ENCODE measurements at places on chromosomes 1 and 21.

DNA sequence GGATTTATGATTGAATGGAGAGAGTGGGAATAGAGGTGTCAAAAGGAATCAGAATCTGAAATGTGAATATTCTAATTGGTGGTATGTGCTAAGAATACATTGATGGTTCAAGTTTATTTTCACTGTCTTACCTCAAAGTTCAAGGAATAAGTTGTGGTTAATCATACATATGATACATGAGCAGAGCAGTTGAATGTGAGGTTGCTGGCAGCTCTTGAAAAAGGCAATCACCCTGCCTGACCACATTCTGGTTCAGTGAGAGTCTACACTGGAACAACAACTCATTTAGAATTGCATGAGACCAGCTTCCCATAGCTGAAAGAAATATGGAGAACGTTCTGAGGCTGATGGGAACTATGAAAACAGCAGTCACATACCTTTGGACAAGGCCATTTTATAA, 68.3 kb upstream of the ARHGAP29 start:
- DNase-seq = no peak

DNA sequence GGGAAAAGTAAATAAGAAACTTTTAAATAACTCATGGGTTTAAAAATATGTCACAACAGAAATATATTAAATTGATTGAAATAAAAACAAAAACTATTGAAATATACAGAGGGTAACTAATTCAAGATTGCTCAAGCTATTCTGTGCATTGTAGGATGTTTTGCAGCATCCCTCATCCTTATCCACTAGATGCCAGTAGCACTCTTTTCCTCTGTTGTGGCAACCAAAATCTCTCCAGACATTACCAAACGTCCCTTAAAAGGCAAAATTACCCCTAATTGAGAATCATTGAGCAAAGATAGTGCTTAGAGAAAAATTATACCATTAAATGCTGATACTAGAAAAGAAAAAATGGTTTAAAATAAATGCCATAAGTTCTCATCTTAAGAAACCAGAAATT, 682.6 kb downstream of the RWDD3 start:
- DNase-seq = peak; percentile 16

- no peak for DNase-seq
Observed at GRCh38 chr1:198809247-198809646, 170.4 kb downstream of the PTPRC start.

- DNase-seq = peak; percentile 98
Observed at GRCh38 chr1:39178541-39179431, 25.7 kb upstream of the MACF1 start.

- DNase-seq = no peak
Observed at GRCh38 chr1:224617410-224618355, 1.6 kb downstream of the CNIH3 start.

- DNase-seq = no peak
Observed at GRCh38 chr1:218383051-218383450, 37.9 kb downstream of the TGFB2 start.

DNA sequence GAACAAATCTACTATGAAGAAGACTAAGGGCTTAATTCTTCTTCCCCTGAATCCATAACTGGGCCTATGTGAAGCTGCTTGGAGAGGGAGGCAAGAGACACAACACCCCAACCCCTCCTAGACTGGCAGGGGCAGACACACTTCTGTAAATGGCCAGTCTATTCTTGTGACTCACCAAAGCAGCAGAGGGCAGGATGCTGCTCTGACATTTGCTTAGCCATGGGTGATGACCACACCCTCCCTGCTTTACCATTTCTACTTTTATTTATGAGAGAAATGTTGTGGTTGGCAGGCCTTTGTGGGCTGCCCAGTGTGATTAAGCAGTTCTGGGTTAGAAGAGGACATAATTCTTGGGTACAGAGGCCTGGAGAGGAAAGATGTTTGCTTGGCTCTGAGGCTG, 189.8 kb upstream of the DPYD start:
- no peak for DNase-seq

DNA sequence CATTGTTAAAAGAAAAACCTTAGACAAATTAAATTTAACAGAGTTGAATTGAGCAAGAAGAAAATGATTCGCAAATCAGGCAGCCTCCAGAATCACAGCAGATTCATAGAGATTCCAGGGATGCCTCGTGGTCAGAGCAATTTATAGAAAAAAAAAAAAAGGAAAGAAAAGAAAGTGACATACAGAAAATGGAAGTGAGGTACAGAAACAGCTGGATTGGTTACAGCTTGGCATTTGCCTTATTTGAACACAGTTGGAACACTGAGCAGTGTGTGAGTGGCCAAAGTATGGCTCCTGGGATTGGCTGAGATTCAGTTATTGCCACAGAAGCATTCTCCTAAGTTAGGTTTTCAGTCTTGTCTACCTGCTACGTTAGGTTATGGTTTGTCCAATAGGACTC, 9.1 kb upstream of the C21orf91 start:
- peak; percentile 40 for DNase-seq

DNA sequence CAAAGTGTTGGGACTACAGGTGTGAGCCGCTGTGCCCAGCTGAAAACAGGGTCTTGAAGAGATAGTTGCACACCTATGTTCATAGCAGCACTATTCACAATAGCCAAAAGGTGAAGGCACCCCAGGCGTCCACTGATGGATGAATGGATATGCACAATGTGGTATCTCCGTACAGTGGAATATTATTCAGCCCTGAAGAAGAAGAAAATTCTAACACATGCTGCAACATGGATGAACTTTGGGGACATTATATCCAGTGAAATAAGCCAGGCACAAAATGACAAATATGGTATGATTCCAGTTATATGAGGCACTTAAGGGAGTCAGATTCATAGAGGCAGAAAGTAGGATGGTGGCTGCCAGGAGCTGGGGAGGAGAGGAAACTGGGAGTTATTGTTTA, 137.6 kb upstream of the WNT4 start:
- no peak for DNase-seq

GRCh38 chr1:43932786-43933385, 715 bp upstream of the ARTN start:
- DNase-seq = peak; percentile 19

- DNase-seq = no peak
Observed at GRCh38 chr1:232101231-232101630, 474.6 kb downstream of the DISC1 start.

DNA sequence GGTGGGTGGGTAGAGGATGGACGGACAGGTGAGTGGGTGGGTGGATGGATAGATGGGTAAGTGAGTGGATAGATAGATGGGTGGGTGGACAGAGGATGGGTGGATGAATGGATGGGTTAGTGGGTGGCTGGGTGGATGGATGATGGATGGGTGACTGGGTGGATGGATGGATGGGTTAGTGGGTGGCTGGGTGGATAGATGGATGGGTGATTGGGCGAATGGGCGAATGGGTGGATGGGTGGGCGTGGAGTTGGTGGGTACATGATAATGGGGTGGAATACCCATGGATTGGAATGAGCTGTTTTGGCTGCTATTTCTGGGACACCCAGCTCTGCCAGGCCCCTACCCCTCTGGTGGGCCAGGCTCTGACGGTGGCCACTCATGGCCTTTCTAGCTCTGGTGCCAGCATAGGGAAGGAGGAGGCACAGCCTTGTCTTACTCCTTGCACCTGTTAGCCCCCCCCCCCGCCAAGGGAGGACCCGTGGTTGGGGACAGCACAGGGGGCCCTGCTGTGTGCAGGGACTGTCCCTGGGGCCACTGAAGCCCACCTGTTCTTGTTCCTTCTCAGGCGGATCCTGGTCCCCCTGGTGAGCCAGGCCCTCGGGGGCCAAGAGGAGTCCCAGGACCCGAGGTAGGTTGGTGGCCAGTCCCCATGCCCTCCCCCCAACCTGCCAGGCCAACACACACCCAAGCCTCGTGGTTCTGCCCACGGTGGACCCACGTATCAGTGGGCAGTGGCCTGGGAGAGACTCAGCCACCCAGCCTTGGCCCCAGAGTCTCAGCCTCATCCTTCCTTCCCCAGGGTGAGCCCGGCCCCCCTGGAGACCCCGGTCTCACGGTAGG, 26.4 kb downstream of the COL6A2 start:
- no peak for DNase-seq

DNA sequence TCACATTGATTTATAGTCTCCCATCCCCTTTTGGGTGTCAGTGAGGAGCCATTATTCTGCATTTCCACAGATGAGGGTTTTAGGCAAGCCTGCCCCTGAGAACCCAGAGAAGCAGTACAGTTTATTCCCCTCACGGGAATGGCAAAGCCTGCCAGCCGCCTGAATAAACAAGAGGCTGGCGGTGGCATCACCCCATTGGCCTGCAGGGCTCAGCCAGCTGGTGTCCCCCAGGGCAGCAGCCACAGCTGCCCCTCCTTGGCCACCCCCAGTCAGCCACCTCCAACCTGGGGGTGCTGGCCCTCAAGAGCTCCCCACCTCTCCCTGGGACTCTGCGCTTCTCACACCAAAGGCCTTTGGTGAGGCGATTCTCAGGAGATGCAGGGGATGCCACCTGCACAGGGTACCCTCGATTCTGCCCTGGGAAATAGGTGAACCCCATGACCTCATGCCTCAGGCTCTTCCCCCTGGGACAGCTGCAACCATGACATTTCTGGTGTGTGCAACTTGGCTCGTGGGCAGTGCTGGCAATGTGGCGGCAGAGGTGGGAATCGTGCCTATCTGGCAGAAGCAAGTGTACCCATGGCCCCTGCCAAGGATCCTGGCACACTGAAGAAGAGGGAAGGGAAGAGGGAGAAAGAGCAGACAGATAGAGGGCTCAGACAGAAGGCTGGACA, 14.0 kb downstream of the OLFML2B start:
- no peak for DNase-seq

DNA sequence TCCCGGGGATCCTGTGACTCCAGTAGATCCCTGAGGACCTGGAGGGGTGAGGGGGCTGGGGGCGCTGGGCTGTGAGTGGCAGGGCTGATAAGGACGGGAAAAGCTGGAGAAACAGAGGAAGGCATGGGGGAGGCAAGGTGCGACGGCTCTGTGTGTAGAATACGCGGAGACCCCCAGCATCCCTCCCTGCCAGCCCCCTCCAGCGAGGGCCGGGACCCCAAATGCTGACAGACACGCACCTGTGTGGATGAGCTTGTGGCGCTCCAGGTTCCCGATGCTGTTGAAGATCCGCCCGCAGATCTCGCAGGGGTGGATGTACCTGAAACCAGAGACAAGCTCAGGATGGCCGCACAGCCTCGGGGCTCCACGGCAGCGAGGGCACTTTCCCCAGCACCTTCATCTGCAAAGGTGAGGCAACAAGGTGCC, 53.0 kb upstream of the RIPK4 start:
- no peak for DNase-seq

DNA sequence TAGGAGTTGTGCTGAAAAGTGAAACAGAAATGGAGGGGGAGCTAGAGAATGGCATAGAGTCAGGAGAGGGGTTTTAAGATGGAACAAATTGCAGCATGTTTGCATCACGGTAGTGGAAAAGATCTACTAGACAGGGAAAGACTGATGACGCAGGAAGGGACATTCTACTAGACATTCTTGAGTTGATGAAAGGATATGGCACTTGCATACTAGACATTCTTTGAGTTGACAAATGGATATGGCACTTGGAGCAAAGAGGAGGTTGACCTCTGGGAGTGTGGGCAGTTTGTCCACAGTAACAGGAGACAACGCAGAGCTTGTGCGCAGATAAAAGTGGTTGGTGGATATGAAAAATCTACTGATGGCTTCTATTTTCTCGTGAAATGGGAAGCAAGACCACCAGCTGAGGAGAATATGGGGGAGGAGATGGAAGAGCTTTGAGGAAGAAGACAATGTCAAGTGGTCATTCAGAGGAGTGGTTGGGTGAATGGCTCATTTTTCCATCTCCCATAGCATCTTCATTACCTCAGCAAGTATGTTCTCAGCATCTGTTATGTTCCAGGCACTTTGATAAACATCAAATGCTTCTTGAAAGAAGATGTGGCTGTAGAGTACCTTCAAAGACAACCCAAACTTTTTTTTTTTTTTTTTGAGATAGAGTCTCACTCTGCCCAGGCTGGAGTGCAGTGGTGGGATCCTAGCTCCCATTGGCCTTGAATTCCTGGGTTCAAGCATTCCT, 2.4 kb upstream of the CTPS1 start:
- no peak for DNase-seq

DNA sequence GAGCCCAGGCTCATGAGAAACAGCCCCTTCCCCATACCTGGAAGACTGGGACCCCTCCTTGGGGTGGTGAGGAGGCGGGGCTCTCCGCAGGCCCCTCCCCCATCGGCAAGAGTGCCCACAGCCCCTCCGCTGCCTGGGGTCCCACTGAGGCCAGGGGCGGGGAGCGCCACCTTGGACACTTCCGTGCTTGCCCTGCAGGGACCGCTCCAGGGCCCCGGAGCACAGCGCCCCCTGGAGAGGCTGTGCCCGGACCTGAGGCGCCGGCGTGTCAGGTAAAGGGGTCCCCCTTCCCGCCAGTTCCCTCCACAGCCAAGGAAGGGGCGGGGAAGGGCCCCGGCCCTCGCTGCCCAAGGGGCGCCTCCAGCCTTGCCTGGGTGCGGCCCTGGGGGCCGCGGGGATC, 21.5 kb downstream of the INAVA start:
- DNase-seq = no peak

GRCh38 chr1:88060750-88061491, 623.2 kb upstream of the PKN2 start:
- no peak for DNase-seq

DNA sequence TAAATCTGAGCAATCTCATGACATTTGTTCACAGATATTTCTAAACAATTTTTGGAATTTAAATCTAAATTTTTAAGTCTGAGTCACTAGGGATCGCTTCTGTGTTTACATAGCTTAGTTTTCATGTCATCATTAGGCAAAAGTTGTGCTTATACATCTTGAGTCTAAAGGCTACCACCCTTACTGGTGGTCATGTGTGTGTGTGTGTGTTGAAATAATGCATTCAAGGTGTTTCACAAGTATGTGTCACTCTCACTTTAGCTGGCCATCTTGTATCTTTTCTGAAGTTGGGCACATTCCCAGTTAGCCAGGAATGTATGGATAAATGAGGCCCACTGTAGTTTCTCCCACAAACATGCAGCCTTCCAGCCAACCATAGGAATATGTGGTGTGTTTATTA, 1162.5 kb upstream of the PRMT6 start:
- DNase-seq = no peak

GRCh38 chr1:42158189-42158588, 5.0 kb downstream of the GUCA2B start:
- no peak for DNase-seq

DNA sequence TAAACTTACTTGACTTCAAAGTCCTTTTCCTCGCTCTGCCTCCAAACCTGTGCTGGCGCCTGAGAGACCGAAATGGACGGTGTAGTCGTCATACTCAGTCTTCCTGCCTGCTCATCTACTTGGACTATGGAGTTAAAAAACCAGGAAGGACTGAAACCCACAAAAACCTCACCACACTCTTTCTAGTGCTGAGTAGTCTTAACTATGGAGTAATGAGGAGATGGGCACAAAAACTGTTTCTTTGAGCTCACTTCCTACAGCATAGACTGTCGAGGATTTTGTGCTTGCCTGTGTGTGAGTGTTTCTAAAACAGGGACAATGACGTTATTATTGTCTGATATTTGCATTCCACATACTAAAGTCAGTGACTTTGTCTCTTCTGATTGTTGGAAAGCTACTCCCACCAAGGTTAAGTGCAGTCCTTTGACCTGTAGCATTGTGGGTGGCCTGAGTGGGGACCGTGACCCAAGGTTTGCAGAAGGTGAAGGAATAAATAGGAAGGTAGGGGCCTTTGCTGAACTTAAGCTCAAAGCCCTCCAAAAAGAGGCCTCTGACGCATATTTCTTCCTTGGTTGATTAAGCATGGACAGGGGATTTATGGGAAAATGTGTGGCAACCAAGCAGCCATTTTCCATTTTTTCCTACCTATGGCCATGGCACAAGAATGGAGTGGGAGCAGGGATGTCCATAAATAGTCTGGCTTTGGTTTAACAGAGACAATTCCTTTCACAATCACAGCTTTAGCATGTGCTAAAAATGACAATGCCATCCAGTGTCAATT, 109.6 kb downstream of the ZBTB18 start:
- no peak for DNase-seq
